ENCODE measurements at places on chromosomes 11 and 22.

- DNase-seq, result no peak
Observed at GRCh38 chr11:94546886-94547285, 3.2 kb downstream of the FUT4 start.

DNA sequence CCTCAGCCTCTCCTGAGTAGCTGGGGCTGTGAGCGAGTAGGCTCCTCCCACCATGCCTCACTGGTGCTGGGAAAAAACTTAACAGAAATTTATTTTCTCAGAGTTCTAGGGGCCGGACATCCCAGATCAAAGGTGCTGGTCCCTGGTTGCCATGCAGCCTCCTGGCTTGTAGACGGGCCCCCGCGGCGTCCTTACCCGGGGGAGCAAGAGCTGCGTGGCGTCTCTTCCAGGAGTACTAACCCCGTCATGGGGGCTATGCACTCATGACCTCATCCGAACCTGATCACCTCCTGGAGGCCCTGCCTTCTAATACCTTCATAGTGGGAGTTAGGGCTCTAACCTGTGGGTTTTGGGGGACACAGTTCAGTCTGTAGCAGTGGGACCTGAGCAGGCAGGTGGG, 2.6 kb downstream of the TRABD start:
- DNase-seq, result no peak

GRCh38 chr11:90629229-90629806, 406.5 kb upstream of the CHORDC1 start:
- DNase-seq, result no peak

- DNase-seq, result no peak
Observed at GRCh38 chr11:46364056-46364455, 16.8 kb downstream of the DGKZ start.

DNA sequence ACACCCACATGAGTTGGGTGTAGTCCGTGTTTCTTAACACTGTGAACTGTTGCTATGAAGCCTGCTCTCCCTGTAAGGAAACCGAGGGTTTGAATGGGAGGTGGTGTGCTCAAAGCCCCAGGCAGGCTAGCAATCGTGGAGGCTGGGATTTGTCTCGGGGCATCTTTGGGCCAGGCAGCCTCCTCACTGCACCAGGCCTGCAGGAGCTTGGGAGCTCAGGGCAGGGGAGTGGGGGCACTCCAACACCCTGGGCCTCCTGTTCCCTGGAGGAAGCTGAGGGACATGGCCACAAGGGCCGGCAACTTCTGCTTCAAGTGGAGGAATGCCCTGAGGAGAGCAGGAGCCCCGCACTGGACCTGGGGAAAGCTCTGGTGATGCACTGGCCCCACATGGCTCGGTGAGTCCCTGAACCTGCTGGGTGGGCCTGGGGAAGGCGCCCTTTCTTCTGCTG, 164.7 kb upstream of the B3GAT1 start:
- DNase-seq, result no peak

- no peak for DNase-seq
Observed at GRCh38 chr22:42261296-42261695, 9.2 kb downstream of the TCF20 start.

GRCh38 chr11:9525116-9525515, 48.4 kb upstream of the WEE1 start:
- DNase-seq, result no peak

DNA sequence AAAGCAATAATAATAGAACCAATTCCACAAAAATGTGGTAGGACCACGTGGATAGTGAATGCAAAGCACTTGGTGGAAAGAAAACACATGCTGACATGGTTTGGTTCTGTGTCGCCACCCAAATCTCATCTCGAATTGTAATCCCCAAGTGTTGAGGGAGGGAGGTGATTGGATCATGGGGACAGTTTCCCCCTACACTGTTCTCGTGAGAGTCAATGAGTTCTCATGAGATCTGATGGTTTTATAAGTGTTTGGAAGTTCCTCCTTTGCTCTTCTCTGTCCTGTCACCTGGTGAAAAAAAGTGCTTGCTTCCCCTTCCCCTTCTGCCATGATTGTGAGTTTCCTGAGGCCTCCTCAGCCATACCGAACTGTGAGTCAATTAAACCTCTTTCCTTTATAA, 421.9 kb upstream of the CADM1 start:
- no peak for DNase-seq

DNA sequence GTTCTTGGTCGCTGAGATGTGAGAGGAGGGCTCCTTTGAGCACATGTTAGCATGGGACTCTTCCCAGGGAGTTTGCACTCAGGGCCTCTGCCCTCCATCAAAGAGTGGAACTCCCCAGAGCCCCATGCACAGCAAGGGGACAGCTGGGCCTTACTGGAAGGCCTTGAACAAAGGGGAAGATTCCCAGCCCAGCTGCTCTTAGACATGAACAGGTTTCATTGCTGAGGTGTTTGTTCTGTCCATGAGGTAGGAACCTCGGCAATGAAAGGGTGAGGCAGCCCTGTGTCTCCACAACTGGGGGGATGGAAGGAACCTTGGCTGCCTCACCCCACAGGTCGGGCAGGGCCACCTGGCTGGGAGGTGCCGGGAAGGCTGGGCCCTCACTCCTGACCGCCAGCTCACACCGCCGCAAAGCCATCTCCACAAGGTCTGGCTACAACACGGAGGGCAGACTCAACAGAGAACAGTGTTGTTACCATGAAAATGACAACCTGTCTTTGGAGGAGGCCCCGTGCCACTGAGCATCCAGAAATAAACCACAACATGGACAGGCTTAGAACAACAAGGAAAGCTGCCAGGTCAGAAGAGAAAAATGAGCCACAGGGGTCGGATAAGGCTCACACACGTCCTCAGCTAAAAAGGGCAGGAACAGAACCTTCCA, 3.2 kb downstream of the DERL3 start:
- DNase-seq, result no peak

DNA sequence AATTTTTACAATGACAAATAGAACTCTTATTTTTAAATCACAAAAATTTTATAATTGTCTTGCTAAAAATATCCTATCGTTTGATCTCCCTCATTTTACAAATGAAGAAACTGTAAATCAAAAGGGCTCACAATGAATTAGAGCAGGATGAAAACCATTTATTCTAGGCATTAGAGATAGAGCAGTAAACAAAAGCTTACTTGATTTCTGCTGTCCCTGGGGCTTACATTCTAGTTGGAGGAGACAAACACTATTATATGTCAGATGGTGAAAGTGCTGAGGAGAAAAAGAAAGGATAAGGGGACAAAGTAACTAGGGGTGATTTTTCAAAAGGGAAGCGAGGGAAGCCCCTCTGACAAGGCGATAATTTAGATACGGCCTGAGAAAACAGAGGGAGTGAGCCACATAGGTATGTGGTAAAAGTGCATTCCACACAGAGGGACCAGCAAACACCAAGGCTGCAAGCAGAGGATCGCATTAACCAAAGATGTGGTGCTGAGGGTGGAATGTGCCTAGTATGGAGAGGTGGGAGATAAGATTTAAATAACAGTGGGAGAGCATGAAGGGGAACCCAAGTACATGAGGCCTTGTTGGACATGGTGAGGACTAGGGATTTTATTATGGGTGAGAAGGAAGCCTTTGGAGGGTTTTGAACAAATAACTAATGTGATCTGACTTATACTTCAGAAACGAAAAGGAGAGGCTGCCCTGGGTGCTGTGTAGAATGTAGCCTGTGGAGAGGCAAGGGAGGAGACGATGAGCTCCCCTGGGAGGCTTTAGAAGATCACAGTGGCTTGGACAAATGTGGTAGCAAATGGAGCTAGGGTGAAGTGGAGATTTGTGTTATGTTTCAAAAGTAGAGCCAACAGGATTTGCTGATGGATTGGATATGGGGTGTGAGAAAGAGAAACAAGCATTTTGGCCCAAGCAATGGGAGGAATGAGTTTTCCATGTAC, 62.1 kb downstream of the PDHX start:
- no peak for DNase-seq

DNA sequence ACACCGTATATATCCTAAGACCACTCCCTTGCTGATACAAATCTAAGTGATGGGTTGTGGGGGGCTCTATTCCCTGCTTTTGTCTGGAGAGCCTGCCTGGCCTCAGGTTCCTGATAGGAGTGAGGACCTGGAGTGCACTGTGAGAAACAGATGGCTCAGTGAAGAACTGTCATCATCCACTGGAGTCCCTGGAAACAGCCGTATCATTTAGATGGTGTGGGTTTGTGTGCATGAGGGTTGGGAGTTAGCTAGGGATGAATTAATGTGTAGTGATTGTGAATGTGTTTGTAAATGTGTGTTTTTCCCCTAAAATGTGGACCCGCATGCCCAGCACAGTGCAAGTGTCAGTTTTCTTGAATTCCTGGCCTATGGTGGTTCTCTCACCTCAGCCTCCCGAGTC, 111.6 kb downstream of the CRYBB2 start:
- DNase-seq, result no peak

DNA sequence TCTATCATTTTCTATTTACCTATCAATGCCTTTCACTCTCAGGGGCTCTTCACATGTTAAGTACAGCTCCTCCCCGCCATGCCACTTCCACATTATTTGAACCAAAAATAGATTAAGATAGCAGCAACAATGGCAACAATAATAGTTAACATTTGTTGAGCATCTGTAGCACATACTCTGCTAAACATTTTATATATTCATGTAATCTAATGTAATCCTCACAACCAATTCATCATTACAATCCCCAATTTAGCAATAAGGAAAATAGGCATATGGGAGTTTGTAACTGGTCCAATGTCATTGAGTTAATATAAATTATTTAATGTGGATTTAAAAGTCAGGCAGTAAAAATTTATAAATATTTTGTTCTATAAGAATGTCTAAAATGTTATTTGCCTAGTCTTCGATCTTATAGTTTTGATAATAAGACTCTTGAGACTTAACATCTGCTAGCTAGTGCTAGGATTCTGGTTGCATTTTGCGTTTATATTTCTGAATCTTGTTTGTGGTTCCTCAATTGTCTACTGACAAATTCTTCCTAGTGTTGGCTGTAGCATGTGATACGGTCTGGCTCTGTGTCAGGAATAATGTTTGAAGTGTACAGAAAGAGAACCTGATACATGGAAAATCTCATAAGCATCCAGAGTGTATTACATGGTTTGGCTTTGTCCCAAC, 621.5 kb upstream of the LUZP2 start:
- DNase-seq, result no peak

GRCh38 chr22:50084080-50084477, 1.1 kb downstream of the MLC1 start:
- no peak for DNase-seq

DNA sequence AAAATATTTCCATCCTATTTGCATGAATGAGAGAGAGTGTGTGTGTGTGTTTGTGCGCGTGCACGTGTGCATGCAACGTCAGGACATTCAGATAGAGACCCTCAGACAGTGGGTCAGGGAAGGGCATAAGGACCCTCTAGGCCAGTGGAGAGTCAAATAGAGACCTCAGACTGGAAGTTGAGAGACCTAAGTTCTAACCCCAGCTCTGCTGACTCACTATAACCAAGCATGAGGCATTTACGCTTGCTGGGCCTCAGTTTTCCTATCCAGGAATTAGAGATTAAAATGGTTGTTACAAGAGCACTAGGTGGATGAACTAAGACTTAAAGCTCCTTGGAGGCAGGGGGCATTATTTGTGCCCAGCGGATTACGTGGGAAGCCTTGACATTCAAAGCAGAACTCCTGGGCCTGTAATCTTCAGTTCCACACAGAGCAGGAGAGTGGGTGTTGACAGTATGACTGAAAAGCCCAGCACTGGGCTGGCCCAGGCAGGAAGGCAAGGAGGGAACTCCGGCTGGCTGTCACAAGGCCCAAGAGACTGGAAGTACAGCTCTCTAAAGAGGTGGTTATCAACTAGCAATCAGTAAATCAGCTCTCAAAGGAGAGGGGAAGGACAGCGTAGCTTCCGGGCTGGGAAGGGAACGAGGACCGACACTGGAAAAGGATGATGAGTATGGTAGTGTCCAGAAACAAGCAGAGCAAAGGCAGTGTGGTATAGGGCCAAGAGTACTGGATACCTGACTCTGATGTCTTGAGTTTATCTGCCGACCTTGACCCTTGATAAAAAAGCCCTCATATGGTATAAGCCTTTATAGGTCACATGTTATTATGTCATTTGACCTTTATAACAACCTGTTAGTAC, 9.2 kb downstream of the RHOG start:
- DNase-seq, result no peak

DNA sequence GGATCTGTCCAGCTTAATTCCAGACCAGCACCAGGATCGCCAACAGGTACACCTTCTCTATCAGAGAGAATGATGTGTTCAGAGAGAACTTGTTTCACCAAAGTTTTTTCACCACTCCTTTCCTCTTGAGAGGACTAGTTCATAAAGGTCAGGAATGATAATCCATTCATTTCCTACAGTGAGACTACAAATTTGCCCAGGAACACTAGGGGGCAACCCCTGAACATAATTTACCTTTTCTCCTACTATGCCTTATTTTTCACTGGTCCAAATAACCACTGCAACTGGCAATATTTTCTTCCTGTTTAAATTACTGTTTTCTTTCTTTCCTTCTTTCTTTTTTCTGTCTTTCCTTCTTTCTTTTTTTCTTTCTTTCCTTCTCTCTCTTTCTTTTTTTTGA, 22.5 kb downstream of the CAVIN3 start:
- DNase-seq, result no peak

GRCh38 chr11:3902441-3902840, 47.0 kb downstream of the STIM1 start:
- no peak for DNase-seq

DNA sequence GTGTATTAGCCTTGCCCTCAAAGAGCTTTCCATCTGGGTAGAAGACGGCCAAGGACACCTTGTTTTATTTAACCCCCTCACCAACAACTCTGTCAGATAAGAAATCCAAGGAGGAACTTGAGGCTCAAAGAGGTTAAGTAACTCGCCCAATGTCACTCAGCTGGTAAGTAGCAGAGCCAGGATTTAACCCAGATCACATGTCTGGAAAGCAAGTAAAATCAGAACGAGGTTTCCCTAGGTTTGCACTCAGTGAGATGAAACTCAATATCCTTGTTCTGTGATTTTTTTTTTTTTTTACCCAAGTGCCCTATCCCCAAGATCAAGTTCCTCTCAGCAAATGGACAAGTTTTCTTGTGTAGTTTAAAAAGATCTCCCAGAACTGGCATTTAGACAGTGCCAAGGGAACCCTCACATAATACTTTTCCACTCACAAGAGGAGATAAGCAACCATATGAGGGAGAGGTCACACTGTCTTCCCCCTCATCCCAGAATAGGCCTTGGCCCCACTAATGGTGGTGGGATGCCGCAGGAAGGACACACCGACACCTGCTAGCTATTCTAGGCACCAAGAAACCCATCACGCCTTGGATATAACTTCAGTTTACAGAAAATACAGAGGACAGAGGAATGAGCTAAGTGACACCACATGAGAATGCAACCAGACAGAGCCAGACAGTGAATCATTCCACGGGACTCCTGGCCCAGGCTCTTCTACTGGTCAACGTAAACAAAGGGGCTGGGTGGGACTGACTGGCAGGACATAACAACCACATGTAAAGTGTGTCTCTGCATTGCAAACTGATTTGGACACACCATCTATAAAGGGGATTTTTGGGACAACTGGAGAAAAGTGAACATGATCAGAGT, 8.6 kb upstream of the ARAP1 start:
- DNase-seq, result no peak
